ENCODE measurements at places on chromosomes 12 and 14.

GRCh38 chr14:20631880-20632389 is 9.6 kb downstream of the OR6S1 start:
- no peak for DNase-seq

DNA sequence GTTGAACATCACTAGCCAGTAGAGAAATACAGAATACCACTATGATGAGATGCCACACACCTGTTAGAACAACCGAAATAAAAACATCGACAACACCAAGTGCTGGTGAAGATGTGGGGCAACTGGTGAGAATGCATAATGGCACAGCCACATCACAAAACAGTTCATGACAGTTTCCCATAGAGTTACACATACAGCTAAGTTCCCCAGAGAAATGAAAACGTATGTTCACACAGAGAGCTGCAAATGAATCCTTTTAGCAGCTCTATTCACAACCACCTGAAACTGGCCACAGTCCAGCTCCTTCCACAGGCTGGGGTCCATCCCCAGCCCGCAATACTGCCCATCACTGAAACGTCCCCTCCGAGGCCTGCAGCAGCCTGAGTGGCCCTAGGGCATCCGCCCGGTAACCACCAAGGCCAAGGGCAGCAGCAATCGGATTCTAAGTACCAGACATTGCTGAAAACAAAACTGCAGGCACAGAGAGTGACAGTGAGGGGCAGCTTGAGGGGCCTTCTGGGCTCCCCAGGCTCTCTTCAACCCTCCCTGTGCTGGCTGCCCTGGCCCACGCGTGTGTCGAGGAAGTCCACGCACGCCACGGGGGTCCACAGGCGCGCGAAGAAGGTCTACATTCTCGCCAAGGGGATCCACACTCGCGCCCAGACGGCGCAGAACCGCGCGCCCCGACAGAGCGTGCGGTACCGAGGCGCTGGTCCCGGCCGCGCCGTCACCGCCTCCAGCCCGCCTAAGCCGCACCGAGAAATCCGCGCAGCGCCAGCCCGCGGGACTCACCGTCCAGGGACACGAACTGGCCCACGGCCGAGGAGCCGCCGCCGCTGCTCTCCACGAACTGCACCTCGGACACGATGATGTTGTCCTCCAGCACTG is 903 bp downstream of the BRF1 start:
- DNase-seq = no peak

GRCh38 chr12:11805680-11806079 is 156.2 kb downstream of the ETV6 start:
- DNase-seq = no peak

DNA sequence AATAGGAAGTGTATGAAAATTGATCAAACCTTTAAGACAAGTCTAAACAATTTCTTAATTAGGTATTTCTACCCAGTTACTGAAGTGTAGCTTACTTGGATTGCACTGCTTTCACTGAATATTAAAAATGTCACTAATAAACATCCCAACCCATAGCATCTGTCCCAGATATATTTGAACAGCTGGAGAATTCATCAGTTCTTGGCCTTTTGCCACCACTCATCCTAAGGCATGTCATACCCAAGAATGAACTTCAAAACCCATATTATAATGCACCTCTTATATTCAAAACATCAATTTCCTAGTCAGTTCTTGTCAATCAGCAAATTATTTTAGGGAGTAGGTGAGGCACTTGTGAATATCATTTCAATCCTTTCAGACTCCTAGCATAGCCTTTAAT is 392.3 kb downstream of the PAWR start:
- no peak for DNase-seq

GRCh38 chr12:49342914-49343731 is 3.6 kb upstream of the DNAJC22 start:
- DNase-seq = peak; percentile 32

DNA sequence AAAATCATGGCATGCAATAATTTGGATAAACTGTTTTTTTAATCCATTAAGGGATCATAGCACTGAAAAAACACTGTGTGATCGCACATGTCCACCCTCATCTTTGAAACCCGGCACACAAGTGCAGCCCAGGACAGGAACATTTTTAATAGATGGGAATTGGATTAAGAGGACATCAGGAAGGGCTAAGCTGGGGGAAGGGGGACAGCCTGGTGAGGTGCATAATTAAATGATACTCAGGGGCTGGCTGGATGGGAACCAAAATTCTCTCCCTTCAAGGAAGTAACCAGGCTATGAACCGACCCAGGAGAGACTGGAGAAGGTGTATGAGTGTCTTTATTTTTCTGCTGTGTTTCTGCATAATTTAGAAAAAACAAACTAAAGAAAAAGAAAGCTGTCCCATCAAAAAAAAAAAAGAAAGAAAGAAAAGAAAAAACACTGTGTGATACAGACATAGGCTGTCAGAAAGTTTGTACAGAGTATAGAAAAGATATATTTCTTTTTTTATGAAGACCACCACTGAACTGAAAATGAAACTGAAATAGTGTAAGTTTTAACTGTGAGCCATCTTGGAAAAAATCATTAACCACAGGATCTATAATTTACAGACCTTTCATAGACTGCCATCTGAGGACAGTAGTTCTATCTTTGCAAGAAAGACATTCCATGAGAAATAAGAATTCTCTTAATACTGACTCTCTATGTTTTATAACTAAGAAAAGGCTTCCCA is 75.1 kb upstream of the SLC38A4 start:
- no peak for DNase-seq

DNA sequence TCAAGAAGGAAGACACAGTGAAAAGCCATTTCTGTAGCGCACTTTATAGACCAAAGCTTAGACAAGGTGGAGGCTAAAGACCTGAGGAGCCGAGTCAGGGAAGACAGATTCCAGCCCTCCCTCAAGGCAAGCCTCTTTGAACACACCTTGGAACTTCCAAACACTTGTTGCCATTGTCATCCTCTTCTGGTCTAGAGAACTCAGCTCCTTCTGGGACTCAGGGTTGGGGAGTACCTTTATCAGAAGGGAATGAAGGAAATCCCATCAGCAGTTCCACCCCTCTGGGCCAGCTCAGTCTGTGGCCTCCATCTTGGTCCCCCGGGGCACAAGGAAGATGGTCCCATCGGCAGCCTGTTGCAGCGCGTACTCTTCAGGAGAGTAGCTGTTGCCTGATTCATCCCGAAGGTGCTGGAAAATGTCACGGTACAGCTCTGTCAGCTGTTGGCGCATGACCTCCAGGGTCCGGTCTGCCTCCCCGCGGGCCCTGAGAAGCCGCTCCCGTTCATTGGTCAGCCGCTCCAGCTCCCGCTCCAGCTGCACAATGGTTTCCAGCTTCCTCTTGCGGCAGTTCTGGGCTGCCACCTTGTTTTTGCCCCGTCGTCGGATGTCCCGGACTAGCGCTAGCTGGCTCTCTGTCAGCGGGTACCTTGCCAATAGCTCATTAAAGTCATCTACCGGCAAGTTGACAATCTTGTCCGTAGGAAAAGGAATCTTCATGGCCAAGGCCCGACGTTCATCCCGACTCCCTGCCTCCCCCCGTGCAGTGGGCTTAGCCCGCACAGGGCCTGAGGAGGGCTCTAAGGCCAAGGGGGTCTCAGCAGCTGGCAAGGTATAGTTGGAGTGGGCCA is 8.5 kb downstream of the NFE2 start:
- no peak for DNase-seq

GRCh38 chr14:50082784-50083466 is 33.4 kb downstream of the VCPKMT start:
- DNase-seq = no peak

DNA sequence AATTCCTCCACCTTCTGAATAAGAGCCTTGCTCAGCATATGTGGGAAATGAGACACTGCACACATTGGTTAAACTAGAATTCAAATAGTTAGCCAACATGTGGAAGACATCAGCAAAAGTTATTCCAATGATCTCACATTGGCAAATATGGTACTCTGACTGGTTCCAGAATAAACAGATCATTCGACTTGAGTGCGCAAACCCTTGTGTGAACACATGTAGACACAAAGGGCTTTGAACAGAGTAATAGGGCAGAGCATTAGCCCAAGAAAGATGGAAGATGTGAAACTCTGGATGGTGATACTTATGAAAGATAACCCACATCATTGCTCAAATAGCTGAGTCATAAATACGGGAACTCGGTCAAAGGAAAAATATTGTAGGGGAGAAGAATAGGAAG is 1133.4 kb upstream of the SEL1L start:
- DNase-seq = no peak

DNA sequence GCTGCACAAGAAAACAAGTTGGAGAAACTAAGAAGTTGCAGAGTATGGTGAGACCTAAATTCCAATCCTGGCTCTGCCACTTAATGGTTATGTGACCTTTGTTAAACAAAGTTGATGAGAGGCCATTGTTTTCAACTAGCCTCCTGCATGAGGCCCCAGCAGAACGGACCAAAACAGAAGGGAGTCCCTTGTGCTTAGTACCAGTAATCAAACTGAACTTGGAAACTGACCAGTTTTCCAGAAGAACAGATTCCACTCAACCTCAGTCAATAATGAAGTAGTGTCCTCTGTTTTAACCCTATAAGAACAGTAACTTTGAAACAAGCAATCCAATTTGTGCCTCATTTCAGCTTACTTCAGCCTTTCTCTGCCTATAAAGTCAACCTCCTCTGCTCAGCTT is 69.9 kb downstream of the C12orf56 start:
- DNase-seq = no peak

- no peak for DNase-seq
Observed at GRCh38 chr12:39343665-39344064, 99.3 kb downstream of the KIF21A start.

All from NCI-H187 (cell line).